ENCODE measurements at places on chromosomes 16 and 17.

GRCh38 chr17:81085420-81085911 lies 50.5 kb downstream of the BAIAP2 start:
- DNase-seq = no peak

GRCh38 chr16:80703131-80704071 lies 101.0 kb downstream of the CDYL2 start:
- no peak for DNase-seq

GRCh38 chr16:81595629-81596292 lies 151.2 kb downstream of the CMIP start:
- no peak for DNase-seq

GRCh38 chr16:47043200-47043599 lies 69.7 kb upstream of the DNAJA2 start:
- no peak for DNase-seq

GRCh38 chr16:31143011-31143693 lies 6.7 kb downstream of the PRSS36 start:
- no peak for DNase-seq

DNA sequence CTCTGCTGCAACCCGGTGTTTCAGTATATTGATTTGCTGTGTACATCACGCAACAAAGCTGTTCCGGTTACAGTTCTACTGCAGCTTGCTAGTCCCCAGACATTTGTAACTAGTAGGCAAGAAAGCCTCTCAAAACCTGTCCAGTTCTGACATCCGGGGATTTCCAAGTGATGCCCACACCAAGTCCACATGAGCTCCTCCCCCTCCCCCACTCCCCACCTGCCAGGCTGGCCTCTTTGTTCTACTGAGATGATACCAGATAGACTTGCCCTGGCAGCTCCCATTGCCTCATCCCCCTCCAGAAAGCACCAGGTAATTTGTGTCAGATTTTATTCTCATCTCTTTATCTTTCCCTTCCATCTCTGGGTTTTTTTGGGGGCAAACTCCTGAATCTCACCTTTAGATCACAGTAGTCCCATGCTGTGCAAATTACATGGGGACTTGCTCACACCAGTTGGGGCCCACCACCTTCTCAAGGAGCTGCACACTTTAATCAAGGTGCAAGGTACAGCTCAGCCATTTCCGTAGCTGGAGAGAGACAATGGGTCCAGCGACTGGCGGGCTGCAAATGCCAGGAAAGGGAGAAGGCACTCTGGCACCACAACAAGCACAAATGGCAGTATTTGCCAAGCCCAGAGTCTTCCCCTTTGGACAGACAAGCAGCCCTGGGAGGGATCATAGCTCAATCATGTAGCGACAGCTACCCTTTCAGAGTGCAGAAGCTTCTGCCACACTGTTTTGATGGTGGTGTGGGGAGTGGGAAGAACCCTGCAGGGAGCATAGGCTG lies 183.1 kb downstream of the CYLD start:
- DNase-seq = no peak

DNA sequence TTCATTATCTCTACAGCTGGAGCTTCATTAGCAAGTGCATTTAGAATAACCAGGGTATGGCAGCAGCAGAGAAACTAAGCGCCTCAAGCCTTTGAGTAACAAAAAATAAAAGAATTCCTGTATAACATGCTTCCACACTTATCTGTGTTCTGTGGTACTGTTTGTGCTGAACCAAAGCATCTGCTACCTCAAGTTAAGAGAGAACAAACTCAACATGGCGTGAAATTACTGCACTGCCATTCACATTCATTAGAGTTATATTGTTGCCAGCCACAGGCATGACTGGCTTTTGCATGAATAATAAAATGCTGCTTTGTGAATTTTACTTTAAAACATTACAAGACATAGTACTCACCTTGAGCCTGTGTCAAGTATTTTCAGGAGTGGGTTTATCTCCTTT lies 76.6 kb downstream of the NLK start:
- peak; percentile 4 for DNase-seq

- DNase-seq = no peak
Measured at GRCh38 chr16:76490036-76490639, 212.9 kb downstream of the CNTNAP4 start.

- no peak for DNase-seq
Measured at GRCh38 chr17:63634163-63634562, 11.9 kb downstream of the MAP3K3 start.

GRCh38 chr17:39596543-39597267 lies 11.0 kb downstream of the NEUROD2 start:
- DNase-seq = no peak

- no peak for DNase-seq
Measured at GRCh38 chr16:15483857-15484256, 49.5 kb downstream of the BMERB1 start.

DNA sequence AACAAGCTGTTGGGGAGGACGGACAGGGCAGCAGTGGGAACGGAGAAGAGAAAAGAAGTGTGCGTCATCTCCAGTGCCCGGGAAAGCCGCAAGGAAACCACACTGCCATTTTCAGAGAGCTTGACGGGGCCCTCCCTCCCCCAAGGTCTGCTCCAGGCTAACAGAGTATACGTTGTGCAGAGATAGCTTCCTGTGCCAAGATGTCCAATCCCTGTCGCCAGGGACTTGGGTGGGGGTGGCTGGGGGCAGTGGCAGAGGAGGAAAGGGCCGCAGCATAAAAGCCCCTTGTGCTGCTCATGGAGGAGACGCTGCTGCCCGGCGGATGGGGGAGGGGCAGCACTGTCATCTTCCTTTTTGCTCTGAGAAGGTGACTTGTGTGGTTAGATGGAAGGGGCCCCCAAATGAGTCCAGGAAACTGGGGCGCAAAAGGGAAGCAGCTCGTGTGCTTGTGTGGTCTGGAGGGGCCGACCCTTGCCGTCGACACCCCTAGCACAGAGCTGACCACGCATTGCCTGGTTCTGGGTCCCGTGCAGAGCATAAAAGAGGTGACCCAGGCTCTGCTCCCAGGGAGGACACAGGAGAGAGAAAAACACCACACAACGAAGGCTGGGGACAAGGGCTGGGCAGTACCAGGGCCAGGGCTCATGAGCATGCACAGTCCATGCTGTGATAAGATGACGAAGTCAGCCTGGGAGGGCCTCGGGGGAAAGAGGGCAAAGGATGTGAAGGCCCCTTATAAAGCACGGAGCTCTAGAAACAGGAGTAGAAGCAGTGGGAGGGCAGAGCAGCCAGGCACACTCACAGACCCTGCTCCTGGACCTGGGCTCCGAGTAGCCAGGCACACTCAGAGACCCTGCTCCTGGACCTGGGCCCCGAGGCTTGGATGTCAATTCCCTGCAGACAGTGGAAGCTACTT lies 372.7 kb downstream of the SLC39A11 start:
- peak; percentile 91 for DNase-seq

- peak; percentile 36 for DNase-seq
Measured at GRCh38 chr16:85461814-85462713, 151.1 kb upstream of the GSE1 start.

- DNase-seq = peak; percentile 77
Measured at GRCh38 chr17:42276609-42277341, 584 bp upstream of the STAT5B start.

- peak; percentile 31 for DNase-seq
Measured at GRCh38 chr17:41975099-41976083, 8.8 kb downstream of the CNP start.

GRCh38 chr17:29699283-29699682 lies 76.6 kb upstream of the CORO6 start:
- DNase-seq = no peak

DNA sequence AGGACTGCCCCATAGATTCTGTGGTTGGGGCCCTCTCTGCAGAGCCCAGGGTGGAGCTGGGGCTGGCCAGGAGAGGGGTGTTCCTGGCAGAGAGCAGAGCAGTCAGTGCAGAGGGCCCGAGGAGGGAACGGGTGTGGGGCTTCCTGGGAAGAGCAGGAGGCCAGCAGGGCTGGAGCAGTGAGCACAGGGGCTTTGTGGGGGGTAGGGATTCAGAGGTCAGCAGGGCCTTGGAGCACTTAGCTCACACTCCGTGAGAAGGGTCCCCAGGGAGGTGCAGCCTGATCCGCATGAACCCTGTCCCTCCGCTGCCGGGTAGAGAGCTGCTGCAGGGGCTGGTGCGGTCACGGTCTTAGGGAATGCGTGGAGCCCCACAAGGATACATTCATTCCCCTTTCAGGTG lies 113.0 kb upstream of the CIBAR2 start:
- no peak for DNase-seq

DNA sequence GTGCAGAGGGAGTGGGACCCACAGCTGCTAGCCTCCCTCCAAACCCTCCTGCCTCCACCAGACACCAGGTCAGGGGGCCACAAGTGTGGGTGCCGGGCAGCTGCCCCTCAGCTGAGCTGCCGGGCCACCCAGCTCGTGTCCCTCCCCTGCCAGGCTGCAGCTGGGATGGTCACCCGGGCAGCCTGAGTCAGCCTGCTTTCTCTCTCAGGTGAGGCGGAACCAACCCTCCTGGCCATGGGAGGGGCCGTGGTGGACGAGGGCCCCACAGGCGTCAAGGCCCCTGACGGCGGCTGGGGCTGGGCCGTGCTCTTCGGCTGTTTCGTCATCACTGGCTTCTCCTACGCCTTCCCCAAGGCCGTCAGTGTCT lies 6.9 kb downstream of the SLC16A3 start:
- DNase-seq = no peak

- DNase-seq = no peak
Measured at GRCh38 chr17:46139432-46140210, 53.6 kb downstream of the KANSL1 start.

GRCh38 chr16:66206363-66206762 lies 160.1 kb upstream of the CDH5 start:
- no peak for DNase-seq

- DNase-seq = no peak
Measured at GRCh38 chr17:1412185-1413110, 12.4 kb upstream of the YWHAE start.

GRCh38 chr17:4510618-4510941 lies 11.9 kb downstream of the SPNS2 start:
- DNase-seq = no peak

GRCh38 chr16:85990861-85991301 lies 91.9 kb downstream of the IRF8 start:
- no peak for DNase-seq

- DNase-seq = no peak
Measured at GRCh38 chr16:9091867-9092281, 430 bp downstream of the HAPSTR1 start.

DNA sequence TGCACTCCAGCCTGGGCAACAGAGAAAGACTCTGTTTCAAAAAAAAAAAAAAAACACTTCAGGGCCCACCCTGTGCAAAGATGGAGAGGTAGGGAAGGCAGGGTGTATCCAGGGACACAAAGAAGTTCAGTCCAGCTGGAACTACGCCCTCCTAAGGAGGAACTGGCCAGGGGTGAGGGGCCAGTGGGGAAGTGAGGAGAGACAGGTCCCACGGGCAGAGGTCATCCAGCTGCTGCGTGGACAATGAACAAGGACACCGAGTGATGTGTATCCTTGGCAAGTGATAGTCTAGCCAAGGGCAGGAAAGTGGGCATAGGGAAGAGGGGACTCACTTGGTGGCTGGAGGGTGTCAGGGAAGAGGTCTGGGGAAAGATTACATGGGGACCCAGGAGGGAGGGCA lies 9.4 kb upstream of the RIPOR1 start:
- DNase-seq = no peak
